PC-9 (cell line): ENCODE measurements at places on chromosomes 2 and 18. TPM values are rescaled to one million over a fixed set of nuclear protein-coding genes. Genes with fewer than 3 reads are reported as not detected.
A peak's percentile ranks its signal among the peaks of the same experiment; 100 is the strongest.

- no peak for DNase-seq
Observed at GRCh38 chr18:57542812-57543427, 43.6 kb downstream of the FECH start.

GRCh38 chr2:191333911-191334357 is 88.7 kb downstream of the MYO1B start:
- DNase-seq, result no peak

- DNase-seq, result peak; percentile 91
Observed at GRCh38 chr2:44120428-44120827, 48.2 kb upstream of the PPM1B start.

DNA sequence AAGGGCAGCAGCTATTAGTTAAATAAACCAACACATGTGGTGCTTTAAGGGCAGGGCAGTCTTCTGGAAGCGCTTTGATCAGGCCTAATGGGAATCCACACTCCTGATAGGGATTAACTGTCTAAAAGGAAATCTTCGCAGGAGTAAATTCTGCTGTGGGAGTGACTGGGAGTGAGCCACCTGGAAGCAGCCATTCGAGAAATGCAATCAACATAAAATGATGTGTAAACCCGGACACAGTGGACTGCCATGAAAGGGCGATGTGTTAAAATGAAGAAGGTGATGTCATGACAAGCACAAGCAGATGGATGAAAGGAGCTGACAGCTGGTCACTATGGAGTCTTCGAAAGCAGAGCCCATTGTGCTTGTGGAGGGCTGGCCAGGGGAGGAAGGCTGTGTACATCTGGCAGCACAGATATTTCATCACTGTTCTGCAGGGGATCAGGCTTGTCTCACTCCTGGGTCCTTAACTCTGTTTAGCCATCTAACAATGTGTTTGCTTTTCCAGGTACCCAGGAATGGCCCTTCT is 24.8 kb upstream of the GALNT14 start:
- DNase-seq, result no peak

DNA sequence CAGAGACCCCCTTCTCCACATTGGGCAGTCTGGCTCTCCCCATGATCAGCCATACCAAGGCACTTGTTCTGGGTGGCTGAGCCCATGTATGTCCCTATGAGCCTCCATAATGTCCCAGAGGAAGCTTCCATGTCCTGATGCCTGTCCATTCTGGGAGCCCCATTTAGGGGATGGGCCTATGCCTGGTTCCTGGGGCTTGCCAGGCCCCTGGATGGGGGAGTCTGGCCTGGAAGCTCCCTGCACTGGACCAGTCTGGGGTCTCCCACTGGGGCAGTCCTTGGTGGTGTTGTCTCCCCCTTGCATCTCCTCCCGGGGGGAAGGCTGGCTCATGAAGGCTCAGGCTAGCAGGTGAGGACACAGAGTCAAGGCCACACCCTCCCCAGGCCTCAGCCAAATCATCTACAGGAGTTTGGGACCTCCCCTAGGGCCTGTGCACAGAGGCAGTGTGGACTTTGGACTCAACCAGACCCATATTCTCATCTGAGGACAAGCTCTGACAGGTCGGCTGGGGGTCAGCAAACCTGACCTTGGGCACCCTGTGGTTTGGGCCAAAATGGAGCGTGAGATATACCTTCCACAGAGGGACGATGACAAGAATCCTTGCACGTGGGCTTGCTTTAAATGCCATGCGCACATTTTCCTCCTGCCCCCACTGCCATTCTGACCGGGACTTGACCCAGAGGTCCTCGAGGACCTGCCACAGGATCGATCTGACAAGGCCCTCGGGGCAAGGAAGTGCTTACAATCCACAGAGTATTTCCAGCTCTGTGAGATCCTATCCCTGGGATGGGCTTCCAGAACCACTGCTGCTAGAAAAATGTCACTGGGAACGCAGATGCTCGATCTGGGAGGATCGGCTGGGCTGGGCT is 38.8 kb downstream of the INHBB start:
- no peak for DNase-seq

DNA sequence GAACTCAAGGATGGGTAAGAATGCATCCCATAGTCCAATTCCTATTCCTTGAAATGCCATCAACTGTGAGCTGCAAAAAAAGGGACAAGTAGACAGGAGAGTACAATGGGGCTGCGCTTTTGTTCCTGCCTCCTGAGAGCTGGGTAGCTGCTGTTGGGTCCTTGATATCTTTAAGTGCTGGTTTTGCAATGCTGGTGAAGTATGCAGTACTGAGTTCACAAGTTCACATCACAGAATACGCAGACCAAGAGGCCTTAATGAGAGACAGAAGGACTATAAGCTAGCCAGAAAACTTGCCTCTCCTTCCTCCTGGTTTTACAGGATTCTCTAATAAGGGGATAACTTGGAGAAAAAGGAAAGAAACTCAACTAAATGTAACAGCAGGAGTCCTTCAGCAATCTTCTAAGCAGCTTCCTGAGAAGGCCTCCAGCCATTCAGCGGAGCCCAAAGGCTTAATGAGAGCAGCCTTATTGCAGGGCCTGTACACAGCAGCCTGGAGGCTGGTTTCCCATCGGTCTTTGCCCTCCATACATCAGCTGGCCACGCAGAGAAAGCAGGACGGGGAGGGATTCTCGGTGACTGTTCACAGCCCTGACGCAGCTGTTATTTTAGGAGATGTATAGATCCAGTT is 293.1 kb downstream of the CDCA7 start:
- DNase-seq, result no peak

DNA sequence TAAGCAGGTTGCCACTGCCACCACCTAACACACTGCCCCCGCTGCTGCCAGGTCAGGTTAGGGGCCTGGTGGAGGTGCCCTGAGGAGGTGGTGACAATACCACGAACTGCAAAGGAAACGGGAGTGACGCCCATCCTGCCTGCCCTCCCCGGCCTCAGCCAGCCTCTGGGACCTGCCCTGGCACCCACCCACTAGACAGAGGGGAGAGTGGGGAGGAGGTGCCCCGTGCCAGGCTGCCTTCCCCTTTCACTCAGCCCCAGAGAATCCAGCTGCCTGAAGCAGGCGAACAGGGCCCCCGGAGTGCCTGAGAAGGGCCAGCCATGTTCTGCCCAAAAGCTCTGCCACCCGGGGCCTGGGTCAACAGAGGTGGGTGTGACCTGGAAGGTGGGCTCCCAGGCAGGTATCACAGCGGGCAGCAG is 44.5 kb upstream of the FOSL2 start:
- DNase-seq, result no peak

GRCh38 chr2:11329776-11330175 is 14.7 kb downstream of the ROCK2 start:
- no peak for DNase-seq

- DNase-seq, result no peak
Observed at GRCh38 chr2:170711196-170711773, 3.9 kb upstream of the SP5 start.

GRCh38 chr2:45242161-45242741 is 233.0 kb upstream of the SIX2 start:
- DNase-seq, result no peak

DNA sequence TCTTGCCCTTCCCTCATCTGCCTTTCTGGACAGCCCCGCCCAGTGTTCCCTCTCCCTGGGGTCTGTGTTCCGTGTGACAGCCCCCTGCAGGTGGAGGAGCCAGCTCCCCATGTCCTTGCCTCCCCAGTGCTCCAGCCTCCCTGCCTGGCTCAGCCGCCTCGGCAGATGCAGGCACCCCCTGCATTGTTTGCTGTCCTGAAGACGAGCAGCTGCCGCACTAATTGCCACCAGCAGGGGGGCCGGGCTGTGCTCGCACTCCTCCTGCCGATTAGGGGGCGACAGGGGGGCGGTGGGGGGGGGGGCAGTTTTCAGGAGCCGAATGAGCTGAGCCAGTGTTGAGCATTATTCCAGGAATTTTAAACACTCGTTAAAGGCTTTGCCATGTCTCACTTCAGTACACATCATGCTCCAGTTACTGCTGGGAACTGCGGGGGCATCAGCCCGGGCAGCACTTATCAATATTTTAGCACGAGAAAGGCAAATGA is 23.3 kb downstream of the SIX3 start:
- DNase-seq, result no peak

GRCh38 chr2:129318581-129319421 is 660.7 kb upstream of the RAB6C start:
- no peak for DNase-seq

Gene LAMA3
- total RNA-seq, result 44.4 and 54.7 TPM in 2 replicates

DNA sequence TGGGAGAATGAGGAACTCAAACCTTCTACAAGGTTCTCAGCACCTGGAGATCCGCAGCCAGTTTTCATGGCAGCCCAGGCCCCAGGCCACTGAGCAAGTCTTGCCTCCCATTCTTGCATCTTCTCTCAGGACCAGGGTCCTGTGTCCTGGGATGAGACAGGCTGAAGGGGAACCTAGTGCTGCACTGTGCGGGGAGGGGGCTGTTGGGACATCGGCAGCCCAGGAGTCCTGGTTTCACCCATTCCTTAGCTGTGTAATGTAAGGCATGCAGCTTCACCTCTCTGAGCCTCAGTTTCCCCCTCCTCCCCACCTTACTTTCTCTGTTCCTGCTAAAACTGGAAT is 43.9 kb downstream of the TNS1 start:
- no peak for DNase-seq

- no peak for DNase-seq
Observed at GRCh38 chr2:38743672-38744398, 7.3 kb downstream of the SRSF7 start.

GRCh38 chr2:188569431-188570165 is 277.9 kb downstream of the GULP1 start:
- no peak for DNase-seq

DNA sequence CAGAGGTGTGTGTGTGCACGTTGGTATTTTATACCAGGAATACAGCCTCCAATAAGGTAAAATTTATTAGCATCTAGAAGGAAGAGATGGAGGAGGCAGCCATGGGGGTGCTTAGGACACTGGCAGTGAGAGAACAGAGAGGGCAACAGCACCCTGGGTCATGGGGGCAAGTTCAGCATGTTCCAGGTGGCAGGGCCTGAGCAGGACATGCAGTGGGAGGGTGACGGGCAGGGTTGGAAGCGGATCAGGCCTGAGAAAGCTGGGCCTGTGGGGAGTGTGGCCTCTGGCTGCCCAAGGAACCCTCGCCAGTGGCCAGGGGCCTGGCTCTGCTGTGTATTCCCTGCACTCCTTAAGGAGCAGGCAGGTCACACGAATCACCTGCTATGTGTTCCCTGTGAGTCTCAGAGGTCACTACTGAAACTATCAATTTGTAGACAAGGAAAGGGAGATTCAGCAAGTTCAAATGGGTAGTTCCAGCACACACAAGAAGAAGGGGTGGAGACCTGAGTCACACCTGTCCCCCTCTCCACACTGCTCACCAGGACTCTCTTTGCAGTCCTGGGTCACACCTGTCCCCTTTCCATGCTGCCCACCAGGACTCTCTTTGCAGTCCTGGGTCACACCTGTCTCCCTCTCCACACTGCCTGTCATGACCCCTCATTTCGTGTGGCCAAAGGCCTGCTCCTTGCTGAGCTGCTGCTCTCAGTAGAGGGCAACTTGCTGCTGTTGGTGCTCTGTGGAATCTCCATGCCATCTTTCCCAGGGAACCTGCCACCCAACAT is 463.9 kb upstream of the HS6ST1 start:
- no peak for DNase-seq

DNA sequence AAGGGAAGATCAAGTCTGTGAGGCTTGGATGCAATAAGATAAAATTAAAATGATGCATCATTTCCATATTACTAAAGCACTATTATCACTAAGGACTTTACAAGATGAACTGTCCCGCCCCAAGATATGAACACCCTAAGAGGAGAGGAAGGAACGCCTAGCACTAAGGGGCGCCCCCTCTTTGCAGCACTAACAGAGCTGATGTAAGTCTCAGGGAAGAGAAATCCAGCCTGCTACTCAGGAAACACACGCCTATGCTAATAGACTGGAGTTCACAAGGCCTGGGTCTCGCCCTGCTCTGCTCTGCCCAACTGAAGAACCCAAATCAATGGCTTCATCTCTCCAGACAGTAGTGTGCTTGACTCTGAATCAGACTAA is 6.1 kb downstream of the INO80C start:
- DNase-seq, result no peak

DNA sequence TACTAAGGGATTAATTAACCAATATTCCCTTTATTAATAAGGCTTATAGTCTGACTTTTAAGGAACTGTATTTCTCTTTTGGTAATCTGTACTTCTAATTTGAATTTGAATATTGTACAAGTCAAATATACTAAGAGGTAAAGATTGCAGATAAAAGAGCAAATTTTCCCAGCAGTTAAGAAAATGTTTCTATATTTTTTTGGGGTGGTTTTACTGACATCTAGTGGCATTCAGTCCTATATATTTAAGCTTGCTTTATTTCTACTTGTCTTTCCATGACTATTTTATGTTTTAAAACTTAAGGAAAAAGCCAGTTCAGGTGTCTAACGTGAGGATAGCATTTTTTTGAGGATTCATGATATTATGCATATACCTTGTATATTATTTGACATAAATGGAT is 41.6 kb downstream of the TDRD15 start:
- no peak for DNase-seq

Gene SLC9A4
- 0.85 and 1.1 TPM in 2 replicates for total RNA-seq

- peak; percentile 25 for DNase-seq
Observed at GRCh38 chr18:44098551-44099098, 582.1 kb upstream of the SETBP1 start.

DNA sequence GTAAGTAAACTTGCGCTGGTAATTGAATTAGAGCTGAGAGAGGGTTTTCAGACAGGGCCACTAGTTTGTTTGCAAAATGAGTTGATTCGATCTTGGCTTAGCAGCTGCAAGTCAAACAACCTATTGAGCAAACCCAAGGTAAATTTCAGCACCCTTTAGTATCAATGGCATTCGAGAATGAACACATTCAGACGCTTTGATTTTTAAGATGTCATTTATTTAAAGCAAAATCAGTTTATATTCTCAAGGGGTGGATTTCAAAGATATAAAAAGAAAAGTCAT is 44.2 kb downstream of the TGIF1 start:
- DNase-seq, result no peak

GRCh38 chr2:152755029-152755428 is 36.6 kb downstream of the ARL6IP6 start:
- DNase-seq, result no peak

GRCh38 chr2:149089068-149089467 is 50.6 kb downstream of the LYPD6B start:
- no peak for DNase-seq

DNA sequence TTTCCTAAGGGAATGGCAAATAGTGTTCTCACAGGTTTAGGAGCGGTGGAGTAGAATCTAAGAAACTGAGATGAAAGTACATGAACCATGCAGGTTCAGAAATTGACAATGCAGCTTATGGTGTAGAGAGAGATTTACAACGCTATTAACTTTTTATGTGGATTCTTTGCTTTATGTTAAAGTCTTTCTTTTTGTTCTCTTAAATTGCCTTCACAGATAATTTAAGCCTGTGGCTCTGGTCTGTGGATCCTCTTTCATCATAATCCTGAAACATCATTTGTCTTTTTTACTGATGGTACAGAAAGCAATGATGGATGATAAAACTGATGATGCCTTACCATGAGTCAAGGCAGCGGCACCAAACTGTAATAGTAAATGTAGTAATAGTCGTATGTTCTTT is 30.3 kb downstream of the SOCS6 start:
- DNase-seq, result no peak

Gene DCDC2C
- not detected in 2 replicates for total RNA-seq
